ENCODE measurements at places on chromosomes 7 and 10. TPM values are rescaled to one million over a fixed set of nuclear protein-coding genes. Genes with fewer than 3 reads are reported as not detected.

Gene TUBAL3
- 0.62 TPM for total RNA-seq

Gene IPMK
- 6.3 TPM for total RNA-seq

Gene CCL26
- total RNA-seq: 0.58 TPM

Gene ZRANB1
- 43.6 TPM for total RNA-seq

Gene VSTM4
- 21.5 TPM for total RNA-seq

Gene GLRX3
- 49.1 TPM for total RNA-seq

DNA sequence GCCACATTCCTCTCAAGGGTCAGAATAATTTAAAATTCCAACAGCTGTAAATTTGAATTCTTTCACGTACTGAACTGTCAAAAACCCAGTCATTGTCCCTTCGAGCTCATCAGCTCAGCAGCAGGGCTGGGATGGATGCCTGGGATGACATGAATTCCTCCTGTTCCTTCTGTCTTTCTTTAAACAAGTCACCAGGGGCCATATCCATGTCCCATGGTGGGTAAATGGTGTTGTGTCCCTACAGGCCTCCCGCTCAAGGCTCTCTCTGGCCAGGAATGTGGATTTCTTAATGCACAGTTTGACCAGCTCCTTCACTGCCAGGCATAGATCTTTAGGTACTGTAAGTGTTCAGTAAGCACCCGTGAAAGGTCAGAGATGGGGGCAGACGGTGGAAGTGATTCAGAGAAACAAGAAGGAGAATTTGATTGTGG, 13.8 kb upstream of the TECPR1 start:
- ATAC-seq: no peak

DNA sequence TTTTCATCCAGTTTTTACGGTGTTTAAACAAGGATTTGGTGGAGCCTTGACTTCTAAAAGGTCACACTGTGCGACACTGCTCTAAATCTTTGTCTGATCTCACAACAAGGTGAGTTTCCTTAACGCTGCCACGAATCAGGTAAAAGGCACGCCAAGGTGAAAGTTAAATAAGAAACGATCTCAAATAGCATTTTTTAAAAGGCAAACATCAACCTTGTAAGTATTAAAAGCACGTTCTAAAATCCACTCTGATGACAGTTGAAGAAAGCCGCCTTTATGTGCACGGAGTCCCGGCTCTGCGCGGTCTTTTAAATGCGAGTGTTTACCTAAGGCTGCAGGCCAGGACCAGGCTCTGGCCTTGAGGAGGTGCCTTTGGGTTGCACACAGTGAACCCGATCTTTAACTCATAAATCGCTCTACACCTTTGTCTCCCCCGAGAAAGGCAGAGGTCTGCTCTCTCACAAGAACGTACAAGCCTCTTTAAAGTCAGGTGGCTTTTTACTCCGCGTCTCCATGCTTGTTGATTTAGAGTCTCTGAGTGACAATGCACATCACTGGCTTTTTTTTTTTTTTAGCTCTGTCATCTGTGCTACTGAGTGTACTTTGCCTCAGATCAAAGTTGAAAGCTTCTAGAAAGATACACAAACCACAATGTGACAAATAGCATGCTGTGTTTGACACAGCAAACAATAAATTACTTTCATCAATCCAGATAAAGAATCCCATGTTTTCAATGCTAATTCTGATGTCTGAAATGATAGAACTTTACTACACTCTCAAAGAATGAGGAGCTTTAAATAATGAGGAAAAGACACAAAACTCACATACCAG, 25.9 kb upstream of the RNF32 start:
- ATAC-seq: no peak

DNA sequence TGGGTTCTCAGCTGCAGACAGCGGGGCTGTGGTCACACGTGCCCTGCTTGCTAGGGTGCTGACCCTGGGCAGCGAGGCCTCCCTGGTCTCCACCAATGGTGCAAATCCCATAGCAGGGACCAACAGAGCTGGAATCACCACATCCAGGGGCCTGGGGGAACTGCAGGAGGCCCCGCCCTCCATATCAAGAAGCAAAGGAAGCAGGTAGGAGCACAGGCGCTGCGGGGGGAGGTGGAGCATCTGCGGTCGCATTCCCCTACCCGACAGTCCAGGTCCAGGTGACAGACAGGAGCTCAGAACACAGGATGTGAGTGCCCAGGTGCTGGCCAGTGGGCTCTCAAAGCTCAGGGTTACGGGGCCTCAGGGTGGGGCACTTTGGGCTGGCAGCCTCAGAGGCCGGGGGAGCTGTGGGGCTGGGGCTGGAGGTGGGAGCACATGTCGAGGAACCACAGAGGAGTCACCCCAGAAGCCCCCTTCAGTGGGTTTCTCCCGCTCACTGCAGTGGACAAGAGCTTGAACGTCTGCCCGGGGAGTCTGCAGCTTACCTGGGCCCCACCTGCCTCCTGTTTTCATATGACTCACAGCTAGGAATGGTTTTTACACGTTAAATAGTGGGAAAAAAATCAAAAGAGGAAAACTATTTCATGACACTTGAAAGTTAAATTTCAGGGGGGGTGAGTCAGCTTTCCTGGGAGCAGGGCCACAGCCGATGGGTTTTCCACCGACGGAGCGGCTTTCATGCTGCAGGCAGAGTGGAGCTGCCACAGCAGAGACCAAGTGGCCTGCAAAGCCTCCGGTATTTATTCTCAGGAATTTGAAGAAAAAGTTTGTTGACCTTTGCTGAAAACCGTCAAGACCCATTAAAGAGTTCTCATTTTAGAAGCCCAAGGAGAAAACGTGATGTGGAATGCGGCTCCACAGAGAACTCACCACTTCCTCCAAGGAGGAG, 148.7 kb upstream of the PPP2R2D start:
- no peak for ATAC-seq

DNA sequence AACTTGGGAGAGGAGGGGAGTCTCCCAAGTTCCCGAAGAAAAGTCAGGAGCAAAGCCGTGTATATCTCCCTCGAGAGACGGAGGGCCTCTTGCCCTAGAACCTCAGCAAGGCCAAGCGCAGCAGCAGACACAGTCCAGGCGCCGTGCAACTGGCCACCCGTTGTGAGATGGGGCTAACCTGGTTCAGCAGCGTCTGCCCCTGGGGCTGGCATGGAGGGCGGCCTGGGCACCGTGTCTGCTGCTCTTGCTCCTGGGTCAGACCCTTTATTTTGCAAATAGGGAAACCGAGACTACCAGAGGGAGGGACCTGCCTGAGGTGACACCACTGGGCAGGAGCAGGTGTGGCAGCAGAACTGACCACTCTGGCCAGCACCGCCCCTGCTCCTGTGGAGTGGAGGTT, 13.4 kb downstream of the ATP5MF start:
- ATAC-seq: no peak

- ATAC-seq: no peak
Measured at GRCh38 chr7:133575726-133576440, 323.0 kb downstream of the EXOC4 start.

DNA sequence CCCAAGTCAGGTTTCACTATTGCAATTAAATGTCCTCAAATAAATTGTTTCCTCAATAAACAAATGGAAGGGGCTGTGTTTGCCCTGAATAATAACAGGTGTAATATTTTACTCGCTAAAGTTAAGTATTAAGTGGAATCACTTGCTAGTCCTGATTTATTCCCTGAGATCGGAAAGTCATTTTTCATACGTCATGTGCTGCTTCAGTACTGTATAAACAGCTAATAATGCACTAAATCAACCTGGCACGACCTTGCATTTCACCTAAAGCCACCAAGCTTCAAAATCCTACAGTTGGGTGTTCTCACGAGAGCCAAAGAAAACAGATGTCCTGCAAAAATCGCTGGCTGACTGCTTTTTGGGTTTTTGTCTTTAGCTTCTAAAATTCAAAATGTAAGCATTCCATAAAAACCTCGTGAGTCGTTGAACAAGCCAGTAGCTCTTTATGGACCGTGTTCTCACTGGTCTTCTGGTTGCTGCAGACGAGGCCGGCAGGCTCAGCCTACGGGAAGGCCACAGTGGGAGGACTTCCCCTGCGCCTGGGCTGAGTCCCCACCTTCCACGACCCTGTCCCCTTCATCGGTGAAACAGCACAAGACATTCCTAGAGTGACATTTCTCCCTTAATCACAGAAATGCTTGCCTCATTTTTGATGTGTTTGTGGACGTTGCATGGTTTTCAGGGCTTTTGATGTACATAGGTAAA, 17.9 kb upstream of the MNX1 start:
- no peak for ATAC-seq

DNA sequence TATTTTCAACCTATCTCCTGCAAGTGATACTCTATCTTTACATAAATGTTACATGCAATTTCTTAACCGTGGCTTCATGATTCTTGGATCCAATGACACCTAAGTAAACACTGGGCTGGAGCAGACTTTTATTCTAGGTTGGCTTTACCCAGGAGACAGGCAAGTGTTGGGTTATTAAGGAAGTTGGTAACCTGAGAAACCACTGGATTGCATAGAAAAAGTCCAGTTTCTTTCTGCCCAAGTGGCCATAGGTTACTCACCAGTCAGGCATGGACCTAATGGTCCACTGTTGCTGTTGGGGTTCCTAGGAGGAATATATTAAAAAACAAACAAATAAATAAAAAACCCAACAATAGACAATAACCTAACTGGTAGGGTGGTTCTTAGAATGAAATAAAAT, 112.8 kb downstream of the SEMA3D start:
- ATAC-seq: no peak

- ATAC-seq: no peak
Measured at GRCh38 chr7:53500076-53500475, 464.6 kb downstream of the POM121L12 start.

DNA sequence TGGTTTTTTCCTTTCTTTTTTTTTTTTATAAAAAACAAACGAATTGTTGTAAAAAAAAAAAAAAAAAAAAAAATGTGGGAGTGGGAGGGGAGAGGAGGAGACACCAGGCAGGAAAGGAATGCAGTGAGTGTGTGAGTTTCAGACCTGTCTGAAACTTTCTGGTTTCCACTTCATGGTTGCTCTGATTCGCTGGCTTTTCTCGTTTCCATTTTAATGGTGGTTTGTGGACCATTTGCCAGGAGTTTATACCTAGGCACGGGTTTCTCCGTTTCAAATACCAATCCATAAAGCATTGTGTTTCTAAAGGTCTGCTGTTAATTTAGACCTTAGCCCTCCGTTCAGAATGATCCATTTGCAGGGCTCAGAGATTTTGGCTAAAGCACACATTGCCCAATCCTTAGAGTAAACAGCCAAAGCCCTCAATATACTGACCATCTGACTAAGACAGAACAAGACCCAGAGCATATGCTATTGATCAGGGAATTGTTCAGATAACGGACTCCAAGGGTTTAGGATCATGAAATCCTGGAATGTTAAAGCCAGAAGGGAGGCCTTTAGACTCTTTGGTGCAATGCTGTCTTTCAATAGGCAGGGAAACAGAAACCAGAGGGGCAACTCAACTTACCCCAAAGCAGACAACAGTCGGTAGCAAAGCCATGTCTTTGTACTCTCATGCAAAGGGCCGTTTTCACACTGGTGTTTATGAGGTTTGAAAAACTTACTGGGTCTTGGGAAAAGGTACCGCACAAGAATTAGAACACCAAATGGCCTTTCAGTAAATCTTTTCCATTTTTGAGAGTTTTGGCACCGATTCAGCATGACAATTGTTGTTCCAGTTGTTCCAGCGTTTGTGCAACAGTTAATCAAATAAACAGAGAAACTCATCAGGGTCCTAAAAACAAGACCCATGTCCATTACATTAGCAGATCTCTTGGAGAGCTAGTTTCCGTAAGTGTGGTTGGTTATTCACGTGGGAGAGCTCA, 94.3 kb upstream of the AGBL3 start:
- peak; percentile 22 for ATAC-seq

DNA sequence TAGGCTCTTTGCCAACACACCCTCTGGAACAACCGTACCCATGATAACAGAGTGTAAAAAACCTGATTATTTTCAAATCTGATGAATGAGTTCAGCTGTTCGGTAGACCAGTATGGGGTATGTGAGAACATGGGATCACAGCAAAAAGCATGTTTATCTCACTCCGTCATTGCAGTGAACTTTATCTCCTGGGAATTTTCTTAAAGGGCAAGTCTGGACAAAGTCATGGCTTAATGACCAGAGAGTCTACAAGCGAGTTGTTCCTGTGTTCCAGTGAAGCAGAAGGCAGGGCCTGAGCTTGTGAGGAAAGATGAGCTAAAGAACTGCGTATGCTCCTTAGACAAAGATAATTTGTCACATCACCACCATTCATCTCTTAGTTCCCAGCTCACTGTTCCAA, 219.7 kb downstream of the TRIL start:
- peak; percentile 48 for ATAC-seq

DNA sequence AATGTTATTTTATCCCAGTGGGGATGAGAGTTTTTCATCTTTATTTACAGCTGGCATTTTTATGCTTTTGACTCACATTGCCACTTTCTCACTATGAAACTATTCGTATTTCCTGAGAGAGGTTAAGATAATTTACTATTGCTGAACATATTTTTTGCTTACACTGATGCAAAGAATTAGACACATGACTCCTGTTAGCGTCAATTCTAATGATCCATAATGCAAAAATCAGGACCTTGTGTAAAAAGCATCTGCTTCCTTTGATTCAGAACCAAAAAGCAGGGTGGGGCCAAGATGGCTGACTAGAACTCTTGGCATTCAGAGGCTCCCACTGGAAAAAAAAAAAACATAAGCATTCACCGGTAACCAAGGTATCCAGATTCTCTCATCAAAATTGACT, 464.8 kb downstream of the SEMA3D start:
- ATAC-seq: no peak

GRCh38 chr10:24170199-24170598, 38.7 kb upstream of the KIAA1217 start:
- no peak for ATAC-seq

DNA sequence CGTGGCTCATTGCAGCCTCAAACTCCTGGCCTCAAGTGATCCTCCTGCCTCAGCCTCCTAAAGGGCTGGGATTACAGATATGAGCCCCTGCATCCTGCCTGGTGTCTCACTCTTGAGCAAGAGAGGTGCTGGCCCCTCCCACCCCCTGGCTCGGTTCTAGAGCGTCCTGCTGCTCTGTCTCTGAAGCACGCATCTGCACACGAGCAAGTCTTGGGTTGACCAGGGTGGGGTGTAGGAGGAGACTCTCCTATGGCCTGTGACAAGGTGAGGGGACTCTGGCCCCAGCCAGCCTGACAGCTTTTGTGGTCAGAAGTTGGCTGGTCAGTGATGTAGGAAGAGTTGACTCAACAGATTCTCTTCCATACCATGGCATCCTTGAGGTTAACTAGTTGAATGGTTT, 110.7 kb upstream of the CARD11 start:
- ATAC-seq: no peak

DNA sequence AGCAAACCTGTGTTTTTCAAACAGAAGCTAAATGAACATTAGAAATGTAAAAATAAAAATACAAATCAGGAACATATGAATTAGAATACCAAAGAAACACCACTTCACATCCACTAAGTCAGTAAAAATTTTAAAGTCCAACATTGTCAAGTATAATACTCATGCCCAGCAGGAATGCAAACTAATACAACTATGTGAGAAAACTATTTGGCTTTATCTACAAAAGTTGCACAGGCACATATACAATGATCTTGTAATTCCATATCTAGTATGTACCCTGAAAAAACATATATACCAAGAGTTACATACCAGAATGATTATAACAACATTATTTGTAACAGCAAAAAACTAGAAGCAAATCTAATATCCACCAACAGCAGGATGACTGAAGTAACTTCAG, 91.1 kb downstream of the RNF32 start:
- no peak for ATAC-seq

GRCh38 chr7:103989785-103990767, 618 bp upstream of the RELN start:
- ATAC-seq: peak; percentile 29

- no peak for ATAC-seq
Measured at GRCh38 chr7:131302876-131303707, 24.6 kb upstream of the MKLN1 start.

All from gastroesophageal sphincter (tissue), 4 donors.